ENCODE measurements at places on chromosomes 5 and 9.

DNA sequence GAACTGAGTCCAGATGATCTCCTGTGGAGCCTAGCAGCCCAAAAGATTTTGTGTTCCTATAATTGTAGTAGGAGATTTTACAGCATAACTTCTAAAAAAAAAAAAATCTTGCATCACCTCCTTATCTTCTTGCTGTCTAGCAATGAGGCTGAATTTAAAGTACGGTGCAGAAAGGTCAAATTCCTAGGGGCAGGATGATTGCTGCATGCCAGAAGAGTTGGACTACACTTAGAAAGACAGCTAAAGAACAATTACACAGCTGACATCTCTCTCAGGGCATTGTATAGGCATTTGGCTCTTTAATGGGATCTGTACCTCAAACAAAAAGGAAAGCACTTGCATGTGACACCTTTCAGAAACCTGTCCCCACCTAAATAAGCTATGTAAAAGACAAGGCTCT is 443.2 kb downstream of the HCN1 start:
- DNase-seq, result no peak

- DNase-seq, result no peak
These were observed 56.2 kb upstream of the ANKRD33B start for GRCh38 chr5:10507575-10508096.

- no peak for DNase-seq
These were observed 70.7 kb upstream of the RAPGEF1 start for GRCh38 chr9:131810351-131811170.

DNA sequence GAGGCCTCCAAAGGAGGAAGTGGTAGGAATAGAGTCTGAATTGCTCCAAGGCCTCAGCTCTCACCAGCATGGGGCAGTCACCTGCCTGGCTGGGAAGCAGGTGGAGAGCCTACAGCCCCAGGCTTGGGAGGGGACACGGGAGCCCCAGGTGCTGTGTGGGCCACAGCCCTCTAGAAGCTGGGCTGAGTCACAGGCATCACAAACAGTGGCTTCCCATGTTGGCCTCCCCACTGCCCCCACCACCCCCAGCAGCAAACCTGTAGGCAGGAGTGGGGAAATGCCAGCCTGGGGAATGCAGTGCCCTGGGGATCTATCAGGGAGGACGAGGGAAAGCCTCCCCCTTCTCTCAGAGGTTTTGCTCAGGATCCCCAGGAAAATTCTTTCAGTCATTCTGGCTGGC is 309.6 kb downstream of the SLIT3 start:
- DNase-seq, result no peak

- DNase-seq, result peak; percentile 38
These were observed 135.0 kb upstream of the SNX2 start for GRCh38 chr5:122639864-122640263.

DNA sequence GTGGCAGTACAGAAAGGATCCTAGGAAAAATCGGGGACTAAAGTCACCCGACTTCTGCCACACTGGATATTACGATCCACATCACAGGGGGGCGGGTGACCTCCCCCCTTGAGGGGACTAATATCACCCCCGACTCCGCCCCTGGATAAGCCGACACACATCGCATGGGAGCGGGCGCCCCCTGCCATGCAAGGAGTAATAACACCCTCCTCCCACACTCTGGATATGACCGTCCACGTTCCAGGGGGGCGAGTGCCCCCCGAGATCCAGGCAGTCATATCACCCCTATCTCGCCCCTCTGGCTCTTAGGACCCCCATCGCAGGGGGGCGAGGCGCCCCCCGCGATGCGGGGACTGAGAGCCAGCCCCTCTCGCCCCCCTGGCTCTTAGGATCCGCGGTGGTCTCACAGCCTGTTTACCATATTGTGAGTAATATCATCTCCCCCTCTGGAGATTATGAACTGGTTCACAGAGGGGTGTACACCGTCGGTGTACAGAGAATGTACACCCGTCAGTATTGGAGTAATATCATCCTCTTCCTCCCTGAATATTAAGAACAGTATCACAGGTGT is 423.0 kb downstream of the DIRAS2 start:
- DNase-seq, result no peak

All from fibroblast of skin of back (primary cell).